ENCODE measurements at places on chromosomes 5 and 9. TPM values are rescaled to one million over a fixed set of nuclear protein-coding genes. Genes with fewer than 3 reads are reported as not detected.

The CNTNAP3 gene
- total RNA-seq: 20.0 TPM

DNA sequence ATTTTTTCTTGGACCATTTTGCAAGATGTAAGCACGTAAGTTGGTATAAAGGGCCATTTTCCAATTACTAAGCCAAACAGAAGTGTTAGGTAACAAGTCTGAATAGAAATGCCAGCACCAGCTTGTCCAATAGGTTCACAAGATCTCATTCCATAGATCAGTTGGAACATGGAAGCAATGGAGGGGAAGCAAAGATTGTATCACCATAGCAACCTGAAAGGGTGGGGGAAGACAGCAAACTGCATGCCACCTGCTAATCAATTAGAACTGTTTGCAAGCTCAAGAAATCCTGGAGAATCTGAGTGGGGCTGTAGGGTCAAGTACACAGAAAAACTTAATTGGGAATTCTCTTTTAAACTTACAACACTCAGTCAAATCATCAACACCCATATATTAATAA is 264.9 kb upstream of the EFNA5 start:
- DNase-seq: no peak
- no peak overlapping the region for H3K4me3 ChIP-seq
- no peak overlapping the region for H3K27ac ChIP-seq
- H3K4me1 ChIP-seq: no peaks in the 10 kb centered on the region

DNA sequence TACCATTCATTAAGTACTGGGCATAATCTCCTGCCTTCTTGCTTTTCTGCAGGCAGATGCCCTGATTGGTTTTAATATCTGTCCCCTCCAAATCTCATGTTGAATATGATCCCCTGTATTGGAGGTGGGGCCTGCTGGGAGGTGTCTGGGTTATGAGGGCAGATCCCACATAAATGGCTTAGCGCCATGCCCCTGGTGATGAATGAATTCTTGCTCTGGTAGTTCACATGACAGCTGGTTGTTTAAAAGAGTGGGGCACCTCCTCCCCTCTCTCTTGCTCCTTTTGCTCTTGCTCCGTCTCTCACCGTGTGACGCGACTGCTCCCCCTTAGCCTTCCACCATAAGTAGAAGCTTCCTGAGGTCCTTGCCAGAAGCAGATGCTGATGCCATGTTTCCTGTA is 564.0 kb upstream of the BRINP1 start:
- no peak for DNase-seq
- no peak overlapping the region for H3K4me3 ChIP-seq
- no peaks in the 10 kb centered on the region for H3K36me3 ChIP-seq
- peaks cover 21% of the 10 kb centered on the region for H3K27me3 ChIP-seq
- H3K27ac ChIP-seq: no peak overlapping the region

The TAS2R1 gene
- total RNA-seq: 1.6 TPM

DNA sequence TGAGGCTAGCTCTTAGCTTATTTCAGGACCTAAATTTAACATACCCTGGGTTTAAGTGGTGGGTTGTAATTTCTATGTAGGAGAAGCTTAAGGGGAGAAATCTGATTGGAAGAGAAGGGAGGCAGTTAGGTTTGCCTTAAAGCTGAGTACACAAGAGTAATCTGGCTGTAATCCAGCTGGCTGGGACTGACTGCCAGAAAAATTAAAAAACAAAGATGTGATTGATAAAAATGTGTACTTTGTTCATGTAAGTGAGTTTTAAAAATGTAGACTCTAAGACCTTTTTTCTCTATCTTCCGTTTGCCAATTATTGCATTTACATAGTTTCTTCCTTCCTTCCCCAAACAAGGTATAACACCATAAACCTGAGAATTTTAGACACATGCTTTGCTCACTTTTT is 17.5 kb upstream of the MSMP start:
- H3K36me3 ChIP-seq: no peaks in the 10 kb centered on the region
- no peak for DNase-seq
- H3K27me3 ChIP-seq: no peaks in the 10 kb centered on the region
- H3K4me1 ChIP-seq: no peaks in the 10 kb centered on the region
- no peak overlapping the region for H3K27ac ChIP-seq

GRCh38 chr5:108801776-108802175 is 54.1 kb downstream of the FER start:
- H3K4me3 ChIP-seq: no peak overlapping the region
- H3K27me3 ChIP-seq: no peaks in the 10 kb centered on the region
- no peak for DNase-seq
- H3K36me3 ChIP-seq: peaks cover 17% of the 10 kb centered on the region

DNA sequence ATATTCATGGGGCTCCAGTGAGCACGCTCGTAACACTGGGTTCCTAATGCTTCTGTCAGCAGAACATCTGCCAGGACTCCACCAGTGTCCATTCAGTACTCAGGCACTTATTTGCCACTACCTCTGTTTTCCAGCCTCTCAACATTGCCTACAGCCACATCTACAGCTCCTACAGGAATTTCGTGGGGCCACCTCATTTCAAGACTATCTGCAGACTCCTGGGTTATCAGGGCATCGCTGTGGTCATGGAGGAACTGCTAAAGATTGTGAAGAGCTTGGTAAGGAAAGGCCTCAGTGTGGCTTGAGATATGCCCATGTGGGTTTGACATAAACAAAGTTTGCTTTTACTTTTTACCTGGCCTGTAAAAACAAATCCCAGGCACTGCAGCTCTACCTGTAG is 92.9 kb downstream of the CYFIP2 start:
- H3K4me3 ChIP-seq: no peak overlapping the region
- no peaks in the 10 kb centered on the region for H3K4me1 ChIP-seq

GRCh38 chr5:10793785-10794184 is 32.8 kb upstream of the DAP start:
- no peak overlapping the region for H3K27ac ChIP-seq
- H3K4me1 ChIP-seq: peaks cover 12% of the 10 kb centered on the region
- H3K36me3 ChIP-seq: no peaks in the 10 kb centered on the region
- no peak overlapping the region for H3K4me3 ChIP-seq
- no peaks in the 10 kb centered on the region for H3K27me3 ChIP-seq

GRCh38 chr5:105929858-105930257 is 1740.9 kb downstream of the EFNA5 start:
- peaks cover 2% of the 10 kb centered on the region for H3K36me3 ChIP-seq
- H3K27me3 ChIP-seq: no peaks in the 10 kb centered on the region
- H3K4me3 ChIP-seq: no peak overlapping the region
- peaks cover 32% of the 10 kb centered on the region for H3K4me1 ChIP-seq

The KIF20A gene
- total RNA-seq: 5.2 TPM

- H3K36me3 ChIP-seq: peaks cover 10% of the 10 kb centered on the region
- peak overlapping the region; percentile 54 for H3K27ac ChIP-seq
- no peaks in the 10 kb centered on the region for H3K27me3 ChIP-seq
- no peak for DNase-seq
These were observed 53.0 kb upstream of the NXNL2 start for GRCh38 chr9:88481933-88482332.

GRCh38 chr9:114994768-114995167 is 64.4 kb upstream of the TNFSF8 start:
- no peak for DNase-seq
- H3K4me1 ChIP-seq: no peaks in the 10 kb centered on the region
- no peak overlapping the region for H3K27ac ChIP-seq
- peaks cover 39% of the 10 kb centered on the region for H3K27me3 ChIP-seq

- peaks cover 7% of the 10 kb centered on the region for H3K27me3 ChIP-seq
- H3K36me3 ChIP-seq: no peaks in the 10 kb centered on the region
- no peak for DNase-seq
These were observed 29.7 kb downstream of the PPP1R2B start for GRCh38 chr5:156879665-156880285.

DNA sequence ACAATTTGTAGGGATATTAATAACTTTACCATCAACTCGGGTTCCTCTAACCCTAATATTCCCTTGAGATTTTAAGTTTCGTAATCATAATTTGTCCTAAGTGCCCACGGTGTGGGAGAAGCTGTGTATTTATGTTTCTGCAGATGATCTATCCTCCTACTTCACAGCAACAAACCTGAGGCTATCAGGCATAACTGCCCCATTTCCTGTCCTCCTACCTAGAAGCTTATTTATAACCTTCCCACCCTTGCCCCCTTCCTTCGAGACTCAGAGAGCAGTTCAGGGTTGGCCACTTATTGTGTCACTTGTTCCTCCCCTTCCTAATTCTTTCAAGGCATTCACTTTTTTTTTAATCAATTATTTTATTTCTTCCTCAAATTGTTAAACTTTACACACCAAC is 29.6 kb upstream of the LCP2 start:
- no peak overlapping the region for H3K27ac ChIP-seq
- no peak overlapping the region for H3K4me3 ChIP-seq
- no peaks in the 10 kb centered on the region for H3K36me3 ChIP-seq

DNA sequence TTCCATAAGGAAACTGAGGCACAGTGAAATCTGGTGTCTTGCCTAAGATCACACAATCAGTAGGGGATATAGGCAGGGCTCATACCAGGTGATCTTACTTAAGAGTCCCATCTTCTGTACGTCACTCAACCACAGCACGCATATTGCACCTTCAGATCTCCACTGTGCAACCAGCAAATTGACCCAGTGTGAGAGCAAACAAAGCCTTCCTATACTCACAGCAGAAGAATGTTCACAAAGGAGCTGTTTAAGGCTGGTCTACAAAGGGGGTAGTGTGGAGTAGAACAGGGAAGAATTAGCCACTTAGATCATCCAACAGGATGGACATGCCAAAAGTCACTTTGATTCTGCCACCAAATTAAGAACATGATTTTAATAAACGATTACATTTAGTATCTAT is 305.9 kb downstream of the SLIT3 start:
- H3K36me3 ChIP-seq: no peaks in the 10 kb centered on the region
- no peak overlapping the region for H3K27ac ChIP-seq
- no peaks in the 10 kb centered on the region for H3K27me3 ChIP-seq
- peaks cover 39% of the 10 kb centered on the region for H3K4me1 ChIP-seq

- H3K27ac ChIP-seq: peak overlapping the region; percentile 49
- peaks cover 32% of the 10 kb centered on the region for H3K4me1 ChIP-seq
- H3K27me3 ChIP-seq: no peaks in the 10 kb centered on the region
- H3K36me3 ChIP-seq: peaks cover 17% of the 10 kb centered on the region
These were observed 272.4 kb downstream of the ADAMTS6 start for GRCh38 chr5:65209341-65209740.

- H3K36me3 ChIP-seq: peaks cover 2% of the 10 kb centered on the region
- peak overlapping the region; percentile 79 for H3K27ac ChIP-seq
- H3K4me1 ChIP-seq: peaks cover 26% of the 10 kb centered on the region
- no peak for DNase-seq
These were observed 1.2 kb downstream of the MAPK9 start for GRCh38 chr5:180290568-180291233.

GRCh38 chr9:137711678-137712105 is 92.9 kb downstream of the EHMT1 start:
- peaks cover 4% of the 10 kb centered on the region for H3K4me1 ChIP-seq
- H3K27me3 ChIP-seq: no peaks in the 10 kb centered on the region
- no peak overlapping the region for H3K27ac ChIP-seq
- no peak overlapping the region for H3K4me3 ChIP-seq

DNA sequence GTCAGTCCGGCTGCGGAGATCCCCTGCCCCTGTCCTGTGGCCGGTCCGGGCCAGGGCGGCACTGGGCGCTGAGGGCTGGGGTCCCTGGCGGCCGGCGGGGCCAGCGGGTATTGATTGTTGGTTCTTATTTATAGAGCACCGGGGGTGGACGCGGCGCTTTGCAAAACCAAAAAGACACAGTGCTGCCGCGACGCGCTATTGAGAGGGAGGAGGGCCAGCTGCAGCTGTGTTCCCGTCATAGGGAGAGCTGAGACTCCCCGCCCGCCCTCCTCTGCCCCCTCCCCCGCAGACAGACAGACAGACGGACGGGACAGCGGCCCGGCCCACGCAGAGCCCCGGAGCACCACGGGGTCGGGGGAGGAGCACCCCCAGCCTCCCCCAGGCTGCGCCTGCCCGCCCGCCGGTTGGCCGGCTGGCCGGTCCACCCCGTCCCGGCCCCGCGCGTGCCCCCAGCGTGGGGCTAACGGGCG is 2.5 kb downstream of the LRRC26 start:
- peaks cover 32% of the 10 kb centered on the region for H3K27me3 ChIP-seq
- peaks cover 8% of the 10 kb centered on the region for H3K4me1 ChIP-seq
- DNase-seq: no peak
- H3K27ac ChIP-seq: no peak overlapping the region

- no peaks in the 10 kb centered on the region for H3K27me3 ChIP-seq
- H3K27ac ChIP-seq: no peak overlapping the region
- H3K4me1 ChIP-seq: no peaks in the 10 kb centered on the region
These were observed 80.3 kb downstream of the EPB41L4A start for GRCh38 chr5:112338681-112339337.

The PCDHGA12 gene
- 0.75 TPM for total RNA-seq

DNA sequence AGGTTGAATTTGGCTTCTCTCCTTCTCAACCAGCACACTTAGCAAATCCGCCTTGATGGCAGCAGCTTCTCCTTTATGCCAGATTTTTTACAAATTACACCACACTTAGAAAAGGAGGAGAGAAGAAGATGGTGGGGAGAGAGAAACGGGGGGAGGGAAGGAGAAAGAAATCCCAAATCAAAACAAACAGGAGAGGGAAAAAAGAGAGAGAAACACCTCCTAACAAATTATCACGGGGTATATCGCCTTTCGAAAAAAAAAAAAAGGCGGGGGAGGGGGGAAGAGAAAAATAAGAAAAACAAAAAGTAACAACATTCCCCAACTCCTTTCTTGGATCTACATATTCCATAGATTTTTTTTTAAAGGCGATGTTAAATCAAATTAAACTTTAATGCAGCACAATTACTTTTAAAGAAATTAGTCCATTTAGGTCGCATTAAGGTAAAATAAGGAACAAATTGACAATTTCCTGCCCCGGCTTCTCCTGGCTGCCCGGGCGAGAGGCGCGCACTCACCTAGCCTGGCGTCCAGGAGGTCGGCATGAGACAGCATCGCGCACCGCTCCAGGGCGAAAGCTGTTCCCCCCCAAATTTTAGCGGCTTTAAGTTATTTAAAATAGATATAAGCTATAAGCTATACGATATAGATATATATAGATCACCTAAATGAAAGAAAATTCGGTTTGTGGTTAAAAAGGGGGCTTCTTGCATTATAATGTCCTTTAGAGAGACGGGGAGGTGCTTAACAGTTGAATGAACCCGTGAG is at the start of gene OTP:
Gene OTP, minus strand, starts transcription at position 716 of the 765 bp plus-strand sequence. Its CDS starts 164 bp downstream, at position 552.
- no peak for DNase-seq
- H3K4me1 ChIP-seq: peaks cover 20% of the 10 kb centered on the region

- peaks cover 28% of the 10 kb centered on the region for H3K4me1 ChIP-seq
- no peak overlapping the region for H3K4me3 ChIP-seq
- DNase-seq: no peak
- no peaks in the 10 kb centered on the region for H3K36me3 ChIP-seq
These were observed 399.8 kb downstream of the OSTF1 start for GRCh38 chr9:75487856-75488718.

- DNase-seq: no peak
- no peak overlapping the region for H3K4me3 ChIP-seq
- no peaks in the 10 kb centered on the region for H3K27me3 ChIP-seq
- H3K4me1 ChIP-seq: peaks cover 51% of the 10 kb centered on the region
These were observed 83.3 kb downstream of the DAPK1 start for GRCh38 chr9:87580941-87581438.

DNA sequence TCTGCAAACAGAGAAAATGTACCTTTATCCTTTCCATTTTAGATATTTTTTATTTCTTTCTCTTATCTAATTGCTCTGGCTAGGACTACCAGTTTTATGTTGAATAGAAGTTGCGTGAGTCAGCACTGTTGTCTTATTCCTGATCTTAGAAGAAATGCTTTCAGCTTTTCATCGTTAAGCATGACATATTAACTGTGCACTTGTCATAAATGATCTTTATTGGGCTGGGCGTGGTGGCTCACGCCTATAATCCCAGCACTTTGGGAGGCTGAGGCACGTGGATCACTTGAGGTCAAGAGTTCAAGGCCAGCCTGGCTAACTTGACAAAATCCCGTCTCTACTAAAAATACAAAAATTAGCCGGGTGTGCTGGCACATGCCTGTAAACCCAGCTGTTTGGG is 8.2 kb upstream of the ECM2 start:
- H3K4me3 ChIP-seq: no peak overlapping the region
- no peak for DNase-seq
- H3K36me3 ChIP-seq: peaks cover 4% of the 10 kb centered on the region
- H3K27ac ChIP-seq: no peak overlapping the region

GRCh38 chr5:173743641-173744343 is 127.3 kb upstream of the BOD1 start:
- H3K36me3 ChIP-seq: no peaks in the 10 kb centered on the region
- H3K4me1 ChIP-seq: peaks cover 7% of the 10 kb centered on the region
- no peak for DNase-seq

The SLC36A2 gene
- total RNA-seq: not detected
